ENCODE measurements at places on chromosomes 6 and 20.

DNA sequence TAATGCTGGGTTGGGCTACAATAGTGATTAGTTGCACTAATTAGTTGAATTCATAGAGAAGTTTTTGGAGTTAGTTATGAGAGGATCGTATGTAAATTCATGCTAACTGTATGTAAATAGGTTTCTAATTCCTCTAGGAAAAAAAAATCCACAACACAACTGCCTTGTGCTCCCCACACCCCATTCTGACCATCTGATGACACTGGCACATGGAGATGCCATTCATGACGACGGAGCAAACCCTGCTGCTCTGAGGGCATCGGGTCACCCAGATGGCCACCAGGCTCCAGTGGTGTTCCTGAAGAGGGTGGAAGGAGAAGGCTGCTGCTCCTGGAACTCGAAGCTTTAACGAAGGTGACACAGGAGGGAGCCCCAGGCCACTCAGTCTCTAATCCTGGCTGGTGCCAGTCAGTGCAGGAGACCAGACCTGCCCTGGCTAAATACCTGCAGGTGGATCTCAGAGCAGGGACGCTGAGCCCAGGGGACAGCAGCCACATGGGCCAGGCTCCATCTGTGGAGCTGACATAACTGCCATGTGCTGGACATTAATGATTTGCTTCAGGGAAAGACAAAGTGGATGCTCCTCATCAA, 90.3 kb downstream of the FAM50B start:
- no peak for DNase-seq

GRCh38 chr20:6122873-6123648, at the start of gene FERMT1:
Gene FERMT1 (minus strand): TSS chr20:6123030. CDS start chr20:6119554, 3,476 bp downstream.
- peak; percentile 54 for DNase-seq

GRCh38 chr6:116406678-116407345, 36.1 kb downstream of the DSE start:
- DNase-seq, result no peak

GRCh38 chr6:165086814-165087213, 222.6 kb downstream of the C6orf118 start:
- no peak for DNase-seq

DNA sequence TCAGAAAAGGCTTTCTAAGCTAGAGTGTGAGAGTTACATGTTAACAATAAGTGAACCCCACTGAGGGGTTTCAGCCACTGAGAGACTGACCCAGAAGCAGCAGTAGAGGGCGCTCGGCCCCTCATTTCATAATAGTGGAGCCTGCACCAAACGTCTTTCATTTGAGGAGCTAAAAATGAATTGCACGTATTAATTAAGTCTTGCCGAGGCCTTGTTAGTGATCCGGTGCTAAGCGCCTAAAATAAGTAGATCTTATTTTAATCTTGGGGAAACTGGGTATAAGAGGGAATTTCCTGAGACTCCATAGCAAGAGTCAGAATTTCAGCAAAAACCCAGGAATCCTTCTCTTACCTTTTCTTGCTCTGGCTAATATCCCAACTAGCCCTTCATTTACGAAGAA, 209.7 kb downstream of the FARS2 start:
- DNase-seq, result peak; percentile 79

DNA sequence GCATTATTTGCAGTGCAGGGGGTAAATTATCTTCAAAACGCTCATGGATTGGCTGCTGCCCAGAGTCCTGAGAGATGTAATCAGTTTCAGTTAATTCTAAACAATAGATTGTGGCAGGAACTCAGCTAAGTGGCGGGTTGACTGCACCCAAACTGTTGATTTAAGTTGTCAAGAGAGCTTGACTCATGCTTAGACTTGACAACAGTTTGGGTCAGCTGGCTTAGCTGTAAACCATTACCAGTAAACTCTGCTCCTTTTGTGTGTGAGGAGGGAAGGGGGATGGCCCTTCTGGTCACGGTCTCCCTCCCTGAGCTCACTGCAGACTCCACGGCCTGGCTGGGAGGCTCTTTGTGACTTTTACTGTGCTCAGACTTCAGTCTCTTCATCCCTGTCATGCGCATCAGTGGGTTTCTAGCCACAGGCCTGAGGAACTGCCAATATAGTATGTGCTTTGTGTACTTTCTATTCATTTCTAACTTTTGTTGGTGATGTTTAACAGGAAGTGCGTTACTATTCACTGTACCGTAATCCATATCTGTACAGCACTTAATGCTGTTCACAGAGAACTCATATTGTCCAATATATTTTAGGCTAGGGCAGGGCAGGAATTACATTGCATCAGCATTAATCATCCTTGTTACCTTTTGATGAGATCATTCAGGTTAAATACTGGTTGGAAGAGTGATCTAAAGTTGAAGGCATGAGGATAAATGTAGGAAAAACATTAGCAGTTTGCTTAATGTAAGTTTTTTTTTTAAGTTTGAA, 488.3 kb downstream of the CDKAL1 start:
- DNase-seq, result no peak

GRCh38 chr6:32113386-32114352, 4.5 kb upstream of the TNXB start:
- no peak for DNase-seq

DNA sequence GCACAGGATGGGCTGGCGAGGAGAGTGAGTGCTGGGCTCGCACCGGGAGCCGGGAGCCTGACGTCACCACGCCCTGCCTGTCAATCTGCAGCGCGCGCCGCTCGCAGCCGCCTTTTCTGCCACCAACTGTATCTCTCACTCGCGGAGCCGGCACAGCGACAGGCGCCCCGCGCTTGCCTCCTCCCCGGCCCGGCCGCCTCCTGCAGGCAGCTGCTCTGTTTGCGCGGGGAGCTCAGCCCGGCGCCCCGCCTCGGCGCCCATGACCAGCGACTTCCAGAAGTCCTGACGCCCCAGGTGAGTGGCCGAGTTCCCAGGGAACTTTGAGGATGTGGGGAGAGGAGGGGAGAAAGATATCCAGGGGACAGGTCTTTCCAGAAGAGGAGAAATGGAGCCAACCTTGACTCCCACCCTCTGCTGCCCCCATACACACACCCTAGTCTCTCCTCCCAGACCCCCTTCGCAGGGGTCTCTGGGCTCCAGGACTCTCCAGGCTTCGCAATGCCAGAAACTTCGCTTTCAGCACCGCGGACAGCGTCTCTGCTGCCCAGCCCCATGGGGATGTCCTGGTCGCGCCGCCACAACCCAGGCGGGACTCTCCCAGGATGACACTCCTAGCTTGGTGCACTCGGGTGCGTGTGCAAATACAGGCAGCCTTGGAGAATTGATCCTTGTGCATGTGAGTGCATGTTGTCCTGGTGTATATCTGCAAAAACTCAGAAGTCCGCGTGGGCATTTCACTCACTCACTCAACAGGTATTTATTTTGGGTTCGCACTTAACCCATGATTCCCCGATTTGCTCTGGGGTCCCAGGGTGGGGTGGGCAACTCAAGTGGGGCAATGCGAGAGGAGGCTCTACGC, at the start of gene GPR6:
TSS of gene GPR6 (plus strand) at position 138 of the 859 bp plus-strand sequence. CDS start 802 bp downstream, outside the sequence.
- peak; percentile 79 for DNase-seq

DNA sequence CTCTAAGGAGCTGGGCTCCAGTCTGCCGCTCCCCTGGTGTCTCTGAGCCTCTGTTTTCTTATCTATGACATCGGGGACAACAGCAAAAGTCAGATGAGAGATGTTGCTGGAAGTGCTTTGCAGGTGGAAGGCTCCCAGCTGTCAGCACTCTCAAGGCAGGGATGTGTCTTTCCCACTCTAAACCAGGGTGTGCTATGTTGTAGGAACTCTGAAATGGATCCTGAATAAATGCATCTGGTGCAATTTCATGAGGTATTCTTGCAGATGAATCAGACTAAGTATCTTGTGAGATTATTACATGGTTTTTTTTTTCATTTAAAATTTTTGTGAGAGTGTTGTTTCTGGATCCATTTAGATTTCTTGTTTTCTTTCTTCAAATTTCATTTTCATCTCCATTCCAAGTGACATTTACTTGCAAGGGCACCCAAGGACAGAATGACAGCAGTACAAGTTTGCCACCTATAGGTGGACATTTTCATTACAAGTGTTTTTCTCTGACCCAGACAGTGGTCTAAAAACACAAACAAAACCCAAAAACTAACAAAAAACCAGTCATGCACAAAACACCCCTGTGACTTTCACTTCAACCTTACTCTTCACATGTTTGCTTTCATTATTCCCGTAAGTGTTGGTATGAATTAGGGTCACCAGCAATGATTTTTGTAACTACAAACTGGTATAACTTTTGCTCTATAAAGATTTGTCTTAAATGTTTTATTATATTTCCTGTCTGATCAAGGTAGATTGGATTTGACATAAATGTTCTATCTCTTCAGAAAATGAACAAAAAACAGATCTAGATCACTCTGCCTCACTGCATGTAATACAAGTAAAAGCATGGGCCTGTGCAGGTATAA, 14.7 kb upstream of the SIM1 start:
- DNase-seq, result no peak

DNA sequence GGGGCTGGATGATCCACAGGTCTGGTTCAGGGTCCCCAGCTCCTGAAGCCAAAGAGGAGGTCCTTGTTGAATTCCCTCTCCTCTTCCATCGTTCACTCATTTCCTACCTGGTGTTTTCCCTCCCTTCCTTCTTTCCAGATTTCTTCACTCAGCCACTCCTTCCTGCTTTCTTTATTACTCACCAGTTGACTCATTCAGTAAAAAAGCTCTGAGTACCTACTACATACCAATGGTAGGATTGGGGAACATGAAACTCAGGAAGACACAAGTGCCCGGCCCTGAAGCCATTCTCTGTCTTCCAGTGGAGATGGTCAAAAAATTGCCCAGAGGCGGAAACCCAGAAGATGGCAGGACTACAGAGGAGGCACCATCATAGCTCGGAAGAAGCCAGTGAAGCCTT, 11.9 kb upstream of the NSFL1C start:
- DNase-seq, result no peak

GRCh38 chr20:52004018-52004417, 187.6 kb downstream of the ZFP64 start:
- DNase-seq, result no peak

- DNase-seq, result no peak
Measured at GRCh38 chr20:43583982-43584432, 6.7 kb upstream of the IFT52 start.

DNA sequence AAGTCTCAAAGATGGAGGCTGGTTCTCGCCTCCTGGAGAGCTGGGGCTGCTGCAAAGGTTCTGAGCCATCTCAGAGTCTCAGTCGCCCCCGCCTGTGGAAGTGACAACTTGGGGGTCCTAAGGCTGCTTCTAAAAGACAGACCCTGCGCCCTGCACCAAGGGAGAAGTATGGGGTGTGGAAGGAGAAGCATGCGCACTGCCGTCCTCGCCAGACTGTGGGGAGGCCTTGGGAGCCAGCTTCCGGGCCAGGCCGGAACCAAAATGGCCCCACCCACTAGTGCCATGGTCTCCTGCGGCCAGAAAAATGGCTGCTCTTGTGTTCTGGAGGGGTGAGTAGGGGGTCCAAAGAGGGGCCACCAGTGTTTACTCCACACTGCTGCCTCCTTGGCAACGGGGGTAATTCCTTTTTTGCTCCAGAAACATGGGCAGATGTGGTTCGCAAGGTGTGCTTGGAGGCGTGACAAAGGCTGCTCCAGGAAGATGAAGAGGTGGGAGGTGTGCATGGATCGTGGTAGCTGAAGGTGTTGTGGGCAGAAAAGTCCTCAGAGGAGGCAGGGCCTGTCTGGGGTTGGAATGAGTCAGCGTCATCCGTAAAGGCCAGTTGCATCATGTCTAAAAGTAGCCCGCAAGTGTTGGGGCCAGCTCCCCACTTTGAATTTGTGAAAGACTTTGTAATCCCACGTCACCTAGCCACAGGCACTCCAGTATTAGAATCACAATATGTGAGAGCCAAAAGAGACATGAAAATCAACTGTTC, 329.8 kb upstream of the SOX4 start:
- no peak for DNase-seq

DNA sequence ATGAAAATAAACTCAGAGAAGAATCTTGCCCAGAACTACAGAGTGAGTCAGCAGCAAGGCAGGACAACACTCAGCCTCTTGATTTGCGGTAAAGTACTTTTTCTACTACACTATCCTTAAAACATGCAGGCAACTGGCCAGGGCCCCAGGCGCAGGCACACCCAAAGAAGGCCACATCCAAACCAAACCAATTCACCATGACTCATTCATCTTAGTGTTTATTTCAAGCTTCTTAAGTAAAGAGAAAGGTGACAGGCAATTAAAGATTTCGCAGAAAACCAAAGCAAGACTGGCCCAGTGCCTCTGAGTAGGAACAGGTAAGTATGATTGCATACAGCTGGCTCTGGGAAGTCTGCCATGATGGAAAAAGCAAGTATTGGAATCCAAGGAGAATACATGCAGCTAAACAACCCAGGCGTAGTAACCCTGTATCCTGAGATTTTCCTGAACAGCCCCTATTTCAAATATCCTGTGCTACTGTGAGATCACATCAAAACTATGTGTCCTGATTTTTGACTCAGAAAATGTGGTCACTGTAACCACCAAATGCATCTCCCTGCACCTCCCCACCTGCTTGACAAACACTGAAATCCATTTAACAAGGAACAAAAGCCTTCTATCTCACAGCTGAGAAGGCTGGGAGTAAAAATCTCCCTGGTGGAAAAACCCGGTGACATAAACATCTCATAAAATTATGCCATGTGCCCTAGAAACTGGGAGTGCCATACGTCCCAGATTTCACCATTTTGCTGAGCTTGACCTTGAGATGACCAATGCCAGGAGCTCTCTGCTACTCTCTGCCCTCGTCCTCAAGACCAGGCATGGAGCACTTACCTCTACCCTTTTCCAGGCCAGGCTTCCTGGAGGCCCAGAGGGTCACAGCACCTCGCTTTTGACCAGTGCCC, 12.4 kb downstream of the WFDC3 start:
- no peak for DNase-seq

- DNase-seq, result no peak
Measured at GRCh38 chr6:148578489-148578814, 168.4 kb upstream of the UST start.

- no peak for DNase-seq
Measured at GRCh38 chr6:50461696-50462095, 251.6 kb upstream of the TFAP2D start.

DNA sequence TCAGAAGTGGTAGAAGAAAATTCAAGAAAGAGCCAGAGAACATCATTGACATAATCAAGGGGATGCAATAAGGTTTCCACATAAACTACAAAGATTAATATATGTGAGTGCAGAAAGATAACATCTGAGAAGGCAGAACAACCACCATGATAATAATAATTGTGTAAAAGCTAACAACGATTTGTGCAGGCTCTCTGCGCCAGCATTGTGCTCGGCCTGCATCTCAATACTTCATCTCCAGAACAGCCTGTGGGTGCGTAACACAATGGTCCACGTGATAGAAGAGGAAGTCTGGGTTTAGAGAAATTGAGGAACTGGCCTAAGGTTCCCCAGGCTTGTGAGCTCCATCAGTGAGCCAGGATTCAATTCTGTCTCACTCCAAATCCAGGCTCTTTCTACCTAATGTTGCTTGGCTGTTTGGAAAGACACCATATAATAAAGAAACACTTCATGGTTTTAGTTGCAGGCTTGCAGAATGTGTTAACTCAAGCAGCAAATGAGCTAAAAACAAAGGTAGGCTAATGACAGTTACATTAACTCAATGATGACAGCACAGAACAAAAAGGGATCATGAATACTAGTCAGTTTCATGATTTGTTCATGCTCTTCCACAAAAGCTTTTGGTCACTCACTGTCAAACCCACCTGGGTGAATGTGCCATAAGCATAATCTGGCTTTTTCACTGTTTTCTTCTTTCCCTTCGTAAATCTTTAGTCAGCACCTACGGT, 71.2 kb downstream of the LY86 start:
- peak; percentile 34 for DNase-seq
